Trophoblast cell (in vitro differentiated cells and primary cell): ENCODE measurements at places on chromosomes 2 and 18.
A peak's percentile ranks its signal among the peaks of the same experiment; 100 is the strongest.

DNA sequence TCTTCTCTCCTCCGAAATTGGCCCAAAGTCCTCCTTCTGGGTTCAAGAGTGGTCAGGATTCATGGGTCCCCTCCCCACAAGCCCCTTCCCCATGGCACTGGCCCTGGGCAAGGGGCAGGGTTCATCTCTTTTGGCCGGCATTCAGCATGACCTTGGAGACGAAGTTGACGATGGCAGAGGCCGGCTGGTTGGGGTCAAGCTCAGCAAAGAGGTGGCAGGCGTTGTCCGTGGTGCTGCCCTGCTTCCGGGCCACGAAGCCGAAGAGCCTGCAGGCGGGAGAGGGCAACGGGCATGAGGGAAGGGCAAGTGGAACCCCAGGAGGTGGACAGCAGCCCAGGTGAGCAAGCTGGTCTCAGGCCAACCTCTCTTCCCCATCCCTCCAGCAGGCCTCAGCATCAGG lies 198.5 kb downstream of the TNS1 start:
- DNase-seq: no peak

GRCh38 chr18:49365346-49365745 lies 95.1 kb downstream of the DYM start:
- no peak for DNase-seq

- peak; percentile 54 for DNase-seq
These were observed 22.4 kb downstream of the RTP5 start for GRCh38 chr2:241891988-241892298.

DNA sequence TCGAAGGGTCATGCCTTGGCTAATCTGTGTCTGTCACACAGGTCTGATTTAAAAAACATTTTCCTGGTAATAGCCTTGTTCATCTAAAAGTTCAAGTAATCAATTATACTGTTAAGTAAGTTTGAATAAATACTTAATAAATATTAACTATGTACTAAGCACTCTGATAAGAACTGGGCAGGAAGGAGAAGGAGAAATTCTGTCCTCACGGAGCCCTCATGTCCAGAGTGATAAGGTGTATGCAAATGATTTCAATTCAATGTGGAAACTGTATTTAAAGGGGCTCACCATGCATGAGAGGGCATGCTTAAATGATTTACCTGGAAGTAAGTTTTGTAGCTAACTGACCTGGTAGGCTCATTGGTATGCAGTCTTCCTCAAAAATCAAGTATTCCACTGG lies 94.0 kb upstream of the LYPD6 start:
- DNase-seq: no peak

GRCh38 chr2:218168635-218169462 lies 2.1 kb upstream of the CXCR1 start:
- peak; percentile 91 for DNase-seq

DNA sequence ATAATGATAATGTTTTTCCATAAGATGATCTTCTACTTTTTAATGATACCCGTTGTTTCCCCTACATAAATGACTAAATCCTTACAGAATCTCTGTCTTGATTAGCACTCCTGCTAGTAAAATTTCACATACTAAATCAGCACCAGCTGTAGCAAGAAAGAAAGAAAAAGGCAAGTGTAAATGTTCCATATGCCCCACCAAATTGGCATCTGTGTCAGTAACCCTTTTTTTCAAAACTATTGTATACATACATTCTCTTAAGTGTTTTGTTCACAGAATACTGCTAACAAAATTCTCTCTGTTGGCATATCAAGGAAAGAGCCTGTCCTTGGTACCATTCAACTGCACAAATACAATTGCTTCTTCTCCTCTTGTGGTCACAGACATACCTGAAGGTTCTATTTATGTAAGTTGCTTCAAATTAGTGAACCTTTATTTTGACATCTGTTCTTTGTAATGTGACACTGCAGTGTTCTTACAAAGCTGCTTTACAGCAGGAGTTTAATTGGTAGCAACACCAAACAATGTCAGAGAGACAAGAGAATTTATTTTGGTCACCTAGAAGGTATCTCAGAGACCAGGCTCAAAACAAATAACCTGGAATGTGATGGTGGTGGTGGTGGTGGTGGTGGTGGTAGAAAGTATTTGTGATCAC lies 641.9 kb downstream of the ZEB2 start:
- DNase-seq: no peak

DNA sequence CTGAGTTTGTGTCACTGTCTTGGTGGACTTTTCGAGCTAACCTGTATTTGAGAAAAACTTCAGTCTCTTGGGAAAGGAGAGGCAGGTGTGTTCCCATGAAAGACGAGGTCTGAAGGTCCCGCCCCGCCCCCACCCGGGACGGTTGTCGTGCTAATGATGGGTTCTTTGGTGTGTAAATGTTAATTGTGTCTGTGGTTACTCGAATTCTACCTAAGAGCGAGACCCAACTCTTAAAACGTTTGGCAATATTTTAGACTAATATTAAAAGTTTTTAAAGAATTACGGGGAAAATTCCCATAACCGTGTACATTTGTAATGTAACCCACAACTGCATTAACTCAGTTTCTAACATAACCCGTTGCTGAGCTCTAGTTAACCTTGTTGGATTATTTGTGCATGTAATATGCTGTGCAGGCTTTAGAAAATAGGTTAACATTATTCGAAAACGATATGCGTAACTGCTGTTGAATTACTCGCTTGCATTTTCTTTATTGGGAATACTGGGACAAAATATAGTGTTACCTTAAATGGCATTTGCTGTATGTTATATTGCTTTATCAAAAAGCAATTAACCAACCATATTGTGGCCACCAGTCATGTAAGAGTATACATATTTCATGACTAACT lies 833 bp downstream of the EPB41L5 start:
- no peak for DNase-seq

DNA sequence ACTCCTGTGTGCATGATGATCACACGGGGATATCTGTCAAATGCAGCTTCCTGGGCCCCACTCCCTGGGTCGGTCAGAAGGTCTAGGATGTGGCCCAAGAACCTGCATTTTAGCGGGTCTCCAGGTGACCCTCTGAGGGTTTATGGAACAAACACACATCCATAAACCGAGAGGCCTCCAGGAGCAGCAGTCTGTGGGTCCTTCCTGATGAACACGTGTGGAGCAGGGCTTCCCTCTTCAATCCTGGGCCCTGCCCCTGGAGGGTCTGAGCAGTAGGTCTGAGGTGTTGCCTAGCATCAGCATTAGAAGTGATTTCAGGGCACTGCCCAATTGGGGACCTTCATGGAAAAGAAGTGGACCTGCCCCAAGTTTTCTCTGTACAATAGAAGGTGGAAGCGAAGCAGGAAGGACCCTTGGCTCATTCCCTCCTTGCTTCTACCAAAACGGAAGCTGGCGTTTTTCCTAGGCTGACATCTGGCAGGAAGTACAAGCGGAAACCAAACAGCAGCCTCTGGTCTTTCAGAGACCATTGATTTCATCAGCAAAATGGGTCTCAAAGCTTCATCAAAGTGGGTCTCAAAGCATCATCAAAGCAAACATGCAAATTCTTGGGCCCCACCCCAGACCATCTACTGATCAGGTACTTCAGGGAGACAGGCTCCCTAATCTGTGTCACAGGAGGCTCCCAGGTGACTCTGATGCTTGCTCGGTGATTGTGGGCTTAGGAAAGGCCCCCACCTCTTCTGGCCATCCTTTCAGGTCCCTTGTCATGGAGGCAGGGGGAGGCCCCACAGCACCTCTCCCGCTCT lies 30.7 kb downstream of the INO80C start:
- no peak for DNase-seq

DNA sequence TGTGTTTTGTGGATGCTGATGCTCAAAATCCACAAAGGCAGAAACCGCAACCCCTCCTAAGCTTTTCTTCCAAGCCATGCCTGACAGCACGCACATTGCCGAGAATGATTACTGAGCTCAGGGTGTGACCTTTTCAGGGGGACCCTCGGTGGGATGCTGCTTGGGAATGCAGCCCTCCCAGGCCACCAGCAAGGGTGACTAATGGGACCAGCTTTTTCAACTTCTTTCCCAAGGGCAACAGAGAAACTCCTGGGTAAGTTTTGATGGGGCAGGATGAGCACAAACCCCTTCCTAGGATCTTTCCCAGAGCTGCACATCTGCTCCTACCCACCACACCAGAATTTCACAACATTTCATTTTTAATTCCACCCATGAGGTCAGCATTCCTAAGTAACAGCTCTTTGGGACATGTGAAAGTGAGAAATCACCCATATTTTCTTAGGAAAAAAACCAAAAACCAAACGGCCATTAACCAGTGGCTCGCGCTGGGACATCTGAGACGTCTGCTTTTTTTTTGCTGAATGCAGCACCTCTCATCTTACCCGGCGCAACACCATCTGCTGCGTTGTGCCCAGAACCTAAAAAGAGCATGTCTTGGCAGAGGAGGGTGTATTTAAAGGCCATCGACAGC lies 119.0 kb downstream of the ARL4C start:
- DNase-seq: no peak

DNA sequence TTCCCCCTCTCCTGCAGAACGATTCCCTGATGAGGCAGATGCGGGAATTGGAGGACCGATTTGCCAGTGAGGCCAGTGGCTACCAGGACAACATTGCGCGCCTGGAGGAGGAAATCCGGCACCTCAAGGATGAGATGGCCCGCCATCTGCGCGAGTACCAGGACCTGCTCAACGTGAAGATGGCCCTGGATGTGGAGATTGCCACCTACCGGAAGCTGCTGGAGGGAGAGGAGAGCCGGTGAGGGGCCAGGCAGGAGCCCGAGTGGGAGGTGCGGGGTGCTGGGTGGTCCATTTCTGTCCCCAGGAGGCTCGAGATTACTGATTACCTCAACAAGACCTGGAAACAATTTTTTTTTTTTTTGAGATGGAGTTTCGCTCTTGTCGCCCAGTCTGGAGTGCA lies 3.1 kb downstream of the DES start:
- DNase-seq: no peak

DNA sequence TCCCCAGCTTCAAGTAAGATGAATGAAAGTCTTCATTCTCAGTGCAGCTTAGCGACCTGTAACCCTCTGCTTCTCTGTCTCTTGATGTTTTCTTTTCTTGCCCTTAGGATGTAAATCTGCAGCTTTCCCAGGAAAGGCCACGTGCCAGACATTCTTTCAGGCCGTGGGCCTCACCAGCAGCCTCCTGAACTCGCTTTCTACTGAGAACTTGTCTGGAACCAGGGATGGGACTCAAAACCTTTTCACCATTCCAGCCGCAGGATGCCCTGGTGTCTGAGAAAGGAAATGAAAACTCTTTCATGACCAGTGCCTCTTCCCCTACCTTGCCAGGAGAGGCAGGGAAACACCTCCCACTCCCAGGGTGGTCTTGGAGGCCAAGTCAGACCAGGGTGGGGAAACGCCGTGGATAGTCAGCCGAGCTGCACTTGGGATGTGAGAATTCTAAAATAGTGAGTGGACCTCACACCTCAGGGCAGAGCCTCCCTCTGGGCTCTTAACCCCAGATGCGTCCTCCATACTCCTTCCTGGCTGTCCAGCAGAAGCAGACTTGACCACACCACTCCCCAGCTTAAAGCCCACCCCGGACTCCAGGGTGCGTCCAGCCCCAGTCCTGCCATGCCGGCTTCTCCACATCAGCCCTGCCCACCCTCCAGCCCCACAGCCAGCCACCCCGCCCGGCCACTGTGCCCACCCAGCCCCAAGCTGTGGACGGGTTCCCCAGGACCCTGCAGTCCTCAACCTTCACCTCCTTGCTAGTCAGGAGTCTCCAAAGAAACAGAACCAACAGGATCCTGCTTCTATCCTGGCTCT lies 115.5 kb downstream of the TWIST2 start:
- peak; percentile 21 for DNase-seq

DNA sequence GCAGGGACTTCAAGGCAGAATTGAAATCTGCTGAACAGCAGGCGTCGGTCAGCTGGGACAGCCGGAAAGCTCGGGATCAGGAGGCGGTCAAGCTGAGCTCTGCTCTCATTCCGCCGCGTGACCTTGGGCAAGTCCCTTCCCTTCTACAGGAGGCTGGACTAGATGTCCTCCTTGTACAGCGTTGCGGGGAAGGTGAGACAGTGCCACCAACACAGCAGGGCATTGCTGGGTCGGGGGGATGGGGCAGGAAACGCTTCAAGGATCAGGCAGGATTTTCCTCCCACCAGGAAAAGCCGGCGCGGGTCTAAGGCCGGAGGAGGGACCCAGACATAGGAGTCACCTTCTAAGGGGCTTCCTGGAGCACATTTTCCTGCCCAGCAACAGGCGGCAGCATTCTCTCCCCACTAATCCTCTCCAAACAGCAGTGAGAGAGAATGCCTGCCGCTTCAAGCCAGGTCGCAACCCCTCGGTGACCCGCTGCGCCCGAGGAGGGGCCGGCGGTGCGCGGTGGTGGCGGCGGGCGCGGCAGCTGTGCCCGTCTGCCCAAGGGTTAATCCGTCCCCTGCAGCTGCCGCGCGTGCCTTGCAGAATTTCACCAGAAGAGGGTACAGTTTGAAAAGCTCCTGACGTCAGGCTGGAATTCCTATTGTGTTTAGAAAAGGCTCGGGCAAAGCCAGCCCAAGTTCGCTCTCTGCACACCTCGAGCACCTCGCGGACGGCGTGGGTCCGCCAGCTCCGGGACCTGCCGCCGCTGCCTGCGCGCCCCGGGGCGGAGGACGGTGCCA lies at the start of gene KCNF1:
Gene KCNF1, plus strand, starts transcription at position 644 of the 785 bp plus-strand sequence. CDS start 493 bp downstream, outside the sequence.
- DNase-seq: peak; percentile 28

DNA sequence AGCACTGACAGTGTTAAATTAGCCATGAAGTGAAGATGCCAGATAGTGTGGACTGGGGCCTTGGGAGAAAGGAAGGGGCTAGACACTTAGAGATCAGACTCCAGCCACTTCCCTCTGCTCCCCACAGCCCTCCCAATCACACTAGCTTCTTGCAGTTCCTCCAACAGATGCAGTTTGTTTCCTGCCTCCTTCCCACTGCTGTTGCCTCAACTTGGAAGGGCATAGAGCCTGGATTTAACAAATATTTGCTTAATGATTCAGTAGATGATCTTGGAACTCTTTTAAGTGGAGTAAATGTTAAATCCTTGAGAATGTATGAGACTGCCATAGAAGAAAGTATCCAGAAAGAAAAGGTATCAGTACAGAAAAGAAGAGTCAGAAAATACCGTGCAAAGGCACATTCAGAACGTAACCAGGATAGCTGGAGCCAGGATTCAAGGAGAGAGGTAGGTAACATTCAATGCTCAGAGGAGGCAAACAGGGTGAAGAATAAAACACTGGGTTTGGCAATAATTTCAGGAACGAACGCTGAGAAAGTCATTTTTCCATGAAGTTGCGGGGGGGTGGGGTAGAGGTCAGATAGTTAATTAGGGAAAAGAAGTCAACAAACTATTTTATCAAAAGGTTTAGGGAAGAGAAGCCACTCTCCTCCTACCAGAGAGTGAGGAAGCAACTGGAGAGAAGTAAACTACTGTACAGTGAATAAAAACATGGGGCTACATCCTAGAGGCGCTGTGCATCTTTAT lies 1.3 kb upstream of the BZW1 start:
- DNase-seq: no peak

GRCh38 chr2:217972490-217972889 lies 30.3 kb downstream of the TNS1 start:
- DNase-seq: no peak

GRCh38 chr2:72919414-72920317 lies 2.3 kb downstream of the EMX1 start:
- no peak for DNase-seq

GRCh38 chr2:1947316-1947715 lies 203.0 kb upstream of the PXDN start:
- no peak for DNase-seq

GRCh38 chr2:238591732-238592131 lies 165.0 kb downstream of the ASB1 start:
- DNase-seq: no peak
